ENCODE measurements at places on chromosomes 5 and 9. TPM values are rescaled to one million over a fixed set of nuclear protein-coding genes. Genes with fewer than 3 reads are reported as not detected.

Gene TAF11L12
- not detected for polyA plus RNA-seq

Gene PRDM9
- polyA plus RNA-seq = not detected

DNA sequence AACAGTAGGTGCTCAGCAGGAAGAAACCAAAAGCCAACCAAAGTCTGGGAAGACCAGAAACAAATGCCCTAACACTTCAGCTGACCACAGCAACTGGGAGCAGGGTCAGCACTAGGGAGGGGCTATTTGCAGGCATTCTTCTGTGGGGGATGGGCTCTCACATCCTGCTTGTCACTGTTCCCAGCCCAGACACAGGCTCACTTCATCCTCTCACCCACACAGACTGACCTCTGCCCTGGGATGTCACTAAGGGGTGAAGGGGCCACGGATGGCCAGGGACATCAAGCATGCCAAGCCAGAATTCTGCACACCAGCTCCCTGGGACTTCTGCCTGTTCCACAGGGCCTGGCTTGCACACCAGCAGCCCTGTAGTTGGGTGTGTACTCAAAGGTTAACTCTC is 28.7 kb downstream of the GFRA3 start:
- H3K36me3 ChIP-seq = no peaks in the 10 kb centered on the region
- H3K27me3 ChIP-seq = peaks cover 39% of the 10 kb centered on the region
- DNase-seq = no peak
- H3K27ac ChIP-seq = no peak overlapping the region

GRCh38 chr5:158108177-158108576 is 249.2 kb upstream of the CLINT1 start:
- H3K4me1 ChIP-seq = no peaks in the 10 kb centered on the region

GRCh38 chr9:117247266-117247665 is 167.6 kb downstream of the ASTN2 start:
- H3K36me3 ChIP-seq = no peaks in the 10 kb centered on the region
- DNase-seq = no peak
- H3K27me3 ChIP-seq = no peaks in the 10 kb centered on the region
- no peaks in the 10 kb centered on the region for H3K4me1 ChIP-seq
- H3K4me3 ChIP-seq = no peak overlapping the region

Gene FCN2
- 0.04 TPM for polyA plus RNA-seq

- no peak overlapping the region for H3K4me3 ChIP-seq
- H3K27ac ChIP-seq = peak overlapping the region; percentile 29
- DNase-seq = peak; percentile 69
- peaks cover 91% of the 10 kb centered on the region for H3K36me3 ChIP-seq
- no peaks in the 10 kb centered on the region for H3K27me3 ChIP-seq
Measured at GRCh38 chr5:135386886-135387628, 12.0 kb downstream of the MACROH2A1 start.

GRCh38 chr5:96822686-96823459 is 15.1 kb upstream of the ERAP1 start:
- no peak overlapping the region for H3K27ac ChIP-seq
- H3K27me3 ChIP-seq = no peaks in the 10 kb centered on the region
- H3K4me3 ChIP-seq = no peak overlapping the region
- no peaks in the 10 kb centered on the region for H3K4me1 ChIP-seq

DNA sequence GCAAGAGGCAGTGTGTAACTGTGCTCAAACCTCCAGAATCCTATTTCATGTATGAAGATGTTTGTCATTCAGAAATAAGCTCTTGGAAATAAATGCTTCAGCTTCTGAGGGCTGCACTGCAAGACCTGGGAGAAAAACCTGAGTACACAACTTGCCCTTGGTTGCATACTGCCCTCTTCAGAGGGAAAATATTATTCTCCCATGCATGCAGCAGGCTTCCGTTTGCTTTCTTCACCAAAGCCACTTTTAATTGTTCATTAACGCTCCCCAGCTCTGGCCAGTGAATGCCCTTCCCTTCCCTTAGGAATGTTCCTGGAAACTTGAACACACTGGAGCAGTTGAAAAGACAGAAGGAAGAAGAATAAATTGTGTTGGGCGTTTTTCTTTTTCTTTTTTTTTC is 2.5 kb upstream of the WHRN start:
- H3K4me3 ChIP-seq = no peak overlapping the region
- no peak for DNase-seq
- H3K4me1 ChIP-seq = peaks cover 10% of the 10 kb centered on the region
- H3K27ac ChIP-seq = no peak overlapping the region
- H3K27me3 ChIP-seq = peaks cover 29% of the 10 kb centered on the region
- H3K36me3 ChIP-seq = no peaks in the 10 kb centered on the region

Gene C5orf58
- polyA plus RNA-seq = 1.0 TPM

DNA sequence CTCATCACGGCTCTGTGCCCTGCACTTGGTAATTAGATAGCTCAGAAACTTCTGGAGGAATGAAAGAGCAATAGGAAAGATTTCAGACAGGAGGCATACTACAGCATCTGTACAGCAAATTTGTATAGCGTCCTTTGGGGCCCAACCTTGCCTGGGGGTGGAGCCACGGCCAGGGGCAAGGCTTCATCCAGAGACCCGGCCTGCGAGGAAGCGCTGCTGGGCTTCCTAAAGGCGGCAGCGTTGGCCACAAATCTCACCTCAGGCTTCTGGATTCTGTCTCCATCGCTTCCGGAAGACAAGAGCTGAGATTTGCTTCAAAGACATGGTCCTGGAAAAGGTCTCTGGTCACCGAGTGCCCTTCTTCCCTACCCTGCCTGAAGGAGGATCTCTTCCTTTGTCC is 12.2 kb upstream of the SPATA31D1 start:
- H3K27me3 ChIP-seq = no peaks in the 10 kb centered on the region
- H3K36me3 ChIP-seq = no peaks in the 10 kb centered on the region
- DNase-seq = no peak
- H3K4me3 ChIP-seq = no peak overlapping the region

Gene AQP3
- 103 TPM for polyA plus RNA-seq

DNA sequence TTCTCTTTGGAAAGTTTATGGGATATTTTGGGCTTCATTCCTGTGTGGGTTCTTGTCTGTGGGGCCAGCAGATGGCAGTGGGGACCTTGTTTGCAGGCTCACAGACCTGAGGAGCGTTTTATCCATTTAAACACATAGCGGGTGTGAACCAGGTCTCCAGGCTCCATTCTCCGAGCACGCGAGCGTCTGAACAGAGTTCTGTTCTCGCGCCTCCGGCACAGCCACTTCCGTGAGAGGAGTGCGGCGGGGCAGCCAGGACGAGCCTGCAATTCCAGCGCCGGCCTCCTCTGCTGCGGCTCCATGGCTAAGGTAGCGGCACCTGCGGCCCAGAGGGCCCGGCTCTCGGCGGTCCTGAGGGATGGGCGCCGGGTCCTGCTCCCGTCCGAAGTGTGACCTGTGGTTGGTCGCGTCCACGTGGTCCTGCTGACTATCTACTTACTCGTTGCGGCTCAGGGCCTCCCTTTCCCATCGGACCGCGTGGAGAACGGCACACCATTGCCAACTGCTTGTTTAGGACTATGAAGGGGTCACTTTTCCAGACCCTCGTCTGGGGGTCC is 7.3 kb downstream of the NRARP start:
- H3K27ac ChIP-seq = peak overlapping the region; percentile 96
- peak overlapping the region; percentile 19 for H3K4me3 ChIP-seq
- peaks cover 50% of the 10 kb centered on the region for H3K4me1 ChIP-seq
- H3K36me3 ChIP-seq = peaks cover 14% of the 10 kb centered on the region
- peaks cover 27% of the 10 kb centered on the region for H3K27me3 ChIP-seq

Gene INSL4
- not detected for polyA plus RNA-seq

GRCh38 chr5:41485533-41485932 is 24.9 kb downstream of the PLCXD3 start:
- DNase-seq = no peak
- no peaks in the 10 kb centered on the region for H3K4me1 ChIP-seq
- H3K27ac ChIP-seq = no peak overlapping the region
- H3K4me3 ChIP-seq = no peak overlapping the region
- no peaks in the 10 kb centered on the region for H3K27me3 ChIP-seq

GRCh38 chr5:12217039-12217438 is 312.8 kb upstream of the CTNND2 start:
- no peak for DNase-seq
- no peaks in the 10 kb centered on the region for H3K36me3 ChIP-seq
- H3K4me1 ChIP-seq = no peaks in the 10 kb centered on the region
- H3K27me3 ChIP-seq = no peaks in the 10 kb centered on the region
- H3K4me3 ChIP-seq = no peak overlapping the region

Gene IFNE
- 1.8 TPM for polyA plus RNA-seq

DNA sequence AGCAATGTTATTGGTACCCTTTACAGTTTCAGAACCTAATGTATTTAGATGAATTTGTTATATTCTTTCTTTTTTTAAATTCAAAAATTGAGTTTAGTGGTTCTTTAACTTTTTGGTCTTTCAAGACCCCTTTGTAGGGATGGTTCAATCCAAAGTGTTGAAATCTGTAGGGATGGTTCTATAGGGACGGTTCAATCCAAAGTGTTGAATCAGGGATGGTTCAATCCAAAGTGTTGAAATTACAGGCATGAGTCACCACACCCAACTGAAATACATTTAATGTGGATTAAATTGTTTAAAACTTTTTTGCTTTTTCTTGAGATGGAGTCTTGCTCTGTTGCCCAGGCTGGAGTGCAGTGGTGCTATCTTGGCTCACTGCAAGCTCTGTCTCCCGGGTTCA is 30.6 kb downstream of the SNX2 start:
- no peak overlapping the region for H3K27ac ChIP-seq
- H3K4me3 ChIP-seq = no peak overlapping the region
- no peaks in the 10 kb centered on the region for H3K4me1 ChIP-seq

Gene PCDHB1
- 0.31 TPM for polyA plus RNA-seq

GRCh38 chr5:125499636-125500332 is 753.3 kb upstream of the ZNF608 start:
- no peaks in the 10 kb centered on the region for H3K36me3 ChIP-seq
- H3K27ac ChIP-seq = no peak overlapping the region

- H3K4me3 ChIP-seq = no peak overlapping the region
- peak; percentile 75 for DNase-seq
- H3K27me3 ChIP-seq = no peaks in the 10 kb centered on the region
- no peaks in the 10 kb centered on the region for H3K36me3 ChIP-seq
Measured at GRCh38 chr9:76456202-76456926, 2.6 kb upstream of the GCNT1 start.

Data from large intestine (tissue), 12 donors.